ENCODE measurements at places on chromosomes 2 and 18.

DNA sequence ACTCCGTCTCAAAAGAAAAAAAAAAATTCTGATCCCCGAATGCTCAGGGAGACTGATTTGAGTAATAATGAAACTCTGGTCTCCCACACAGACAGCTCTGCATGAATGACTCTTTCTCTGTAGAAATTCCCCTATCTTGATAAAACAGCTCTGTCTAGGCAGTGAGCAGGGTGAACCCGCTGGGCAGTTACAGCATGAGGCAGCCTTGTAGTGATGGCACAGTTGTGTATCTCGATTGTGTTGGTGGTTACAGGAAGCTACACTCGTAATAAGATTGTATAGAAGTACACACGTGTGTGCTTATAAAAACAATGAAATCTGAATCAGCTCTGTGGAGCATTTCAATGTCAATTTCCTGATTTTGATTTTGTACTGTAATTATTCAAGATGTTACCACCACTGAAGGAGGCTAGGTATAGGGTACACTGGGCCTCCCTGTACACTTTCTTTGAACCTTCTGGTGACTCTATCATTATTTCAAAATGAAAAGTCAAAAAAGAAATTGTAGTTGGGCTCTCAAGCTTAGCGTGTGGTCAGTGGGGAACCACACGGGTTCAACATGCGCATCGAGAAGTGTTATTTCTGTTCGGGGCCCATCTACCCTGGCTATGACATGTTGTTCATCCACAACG is 34.9 kb upstream of the ATP8B1 start:
- no peak for DNase-seq

DNA sequence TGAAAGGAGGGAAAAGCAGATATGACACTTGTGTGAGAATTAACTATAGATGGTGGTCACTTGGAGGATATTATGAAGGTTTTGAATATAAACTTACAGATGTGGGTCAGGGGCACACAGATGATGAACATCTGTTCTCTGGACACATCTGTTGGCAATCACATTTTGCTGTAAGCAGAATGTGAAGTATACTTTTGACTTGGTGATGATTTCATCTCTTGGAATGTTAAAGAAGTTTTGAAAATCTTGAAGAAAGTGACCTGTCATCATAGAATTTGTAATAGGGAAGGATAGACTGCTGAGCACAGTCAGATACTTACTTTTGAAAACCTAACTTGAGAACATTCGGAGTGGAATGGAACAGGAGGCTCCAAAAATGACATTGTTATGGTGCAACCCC is 40.2 kb downstream of the PIKFYVE start:
- DNase-seq, result no peak

DNA sequence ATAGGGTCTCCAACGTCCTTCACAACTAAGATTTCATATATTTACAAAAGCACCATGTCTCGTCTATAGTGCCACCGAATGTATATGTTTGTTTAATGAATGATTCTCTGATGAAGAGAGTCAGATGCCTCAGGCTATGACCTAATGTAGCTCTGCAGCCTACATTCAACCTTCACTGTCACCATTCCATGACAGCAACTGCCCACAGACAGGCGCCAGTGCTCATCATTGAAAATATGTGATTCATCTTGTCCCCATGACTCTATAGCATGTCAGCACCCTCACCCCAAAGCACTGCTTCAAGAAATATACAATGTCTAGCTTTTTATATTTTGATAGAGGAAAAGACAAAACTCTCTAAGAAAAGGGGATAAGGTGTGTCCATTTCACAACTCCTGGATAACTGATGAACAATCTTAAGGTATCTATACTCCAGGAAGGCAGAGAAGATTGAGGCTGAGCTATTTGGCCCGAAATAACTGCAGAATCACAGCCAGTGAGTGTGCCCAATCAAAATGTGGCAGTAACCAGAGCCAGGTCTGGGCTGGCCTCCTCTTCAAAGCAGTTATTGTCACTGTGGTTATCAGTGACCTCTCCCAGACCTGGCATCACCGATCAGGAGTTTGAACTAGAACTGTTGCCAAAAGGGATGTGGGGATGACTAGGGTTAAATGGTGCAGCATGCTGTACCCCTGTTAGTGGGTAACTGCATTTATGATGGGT is 246.6 kb downstream of the SETBP1 start:
- no peak for DNase-seq

DNA sequence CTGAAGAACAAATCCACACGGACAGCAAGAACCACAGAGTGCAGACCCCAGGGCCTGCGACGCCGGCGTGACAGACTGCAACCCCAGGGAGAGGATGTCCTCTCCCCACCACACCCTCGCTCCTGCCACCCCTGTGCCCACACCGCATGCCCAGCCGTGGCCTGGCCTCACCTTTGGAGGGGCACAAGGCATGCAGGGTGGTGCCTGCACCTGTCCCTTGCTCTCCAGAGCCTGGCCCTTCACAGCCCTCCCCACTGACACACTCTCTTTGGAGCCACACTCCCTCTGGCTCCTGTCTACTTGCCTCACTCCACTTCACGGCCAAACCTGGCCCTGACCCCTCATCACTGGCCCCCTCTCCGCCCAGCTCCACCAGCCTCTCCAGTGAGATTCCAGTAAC is 9.3 kb downstream of the THAP4 start:
- no peak for DNase-seq

- DNase-seq, result no peak
These were observed 14.0 kb downstream of the UGP2 start for GRCh38 chr2:63855418-63856302.

- DNase-seq, result no peak
These were observed 195.4 kb downstream of the SRBD1 start for GRCh38 chr2:45415534-45416123.

GRCh38 chr2:144683966-144684365 is 164.0 kb upstream of the ZEB2 start:
- no peak for DNase-seq

- DNase-seq, result no peak
These were observed 90.3 kb downstream of the RTP5 start for GRCh38 chr2:241959751-241960269.

GRCh38 chr2:60581433-60582282 is 28.2 kb upstream of the BCL11A start:
- peak; percentile 40 for DNase-seq

DNA sequence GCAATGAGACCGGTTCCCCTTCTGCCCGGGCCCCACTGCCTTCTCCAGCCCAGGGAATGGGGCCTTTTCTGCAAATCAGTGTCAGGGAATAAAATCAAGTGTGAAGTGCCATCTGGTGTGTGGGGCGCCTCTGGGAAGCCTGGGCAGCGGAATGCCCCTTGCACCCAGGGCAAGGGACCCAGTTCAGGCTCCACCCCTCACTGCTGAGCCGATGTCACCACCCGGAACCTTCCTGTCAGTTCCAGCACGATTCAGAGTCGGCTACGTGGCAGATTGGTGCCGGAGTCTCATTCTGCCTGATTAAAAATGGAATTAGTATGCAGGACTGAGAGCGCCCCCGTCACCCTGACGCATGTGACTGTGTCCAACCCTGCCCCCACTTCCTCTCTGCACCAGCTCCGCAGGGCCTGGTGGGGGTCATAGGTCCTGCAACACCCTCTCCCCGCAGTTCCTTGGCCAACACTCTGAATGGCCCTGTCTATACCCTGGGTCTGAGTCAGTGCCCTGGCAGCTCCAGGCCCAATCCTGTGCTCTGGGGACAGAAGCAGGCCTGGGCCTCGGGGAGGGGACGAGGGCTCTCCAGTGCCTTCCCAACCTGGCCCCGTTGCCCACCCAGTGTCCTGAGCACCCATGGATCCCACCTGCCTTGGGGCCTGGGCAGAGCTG is 8.2 kb upstream of the ALPI start:
- no peak for DNase-seq

DNA sequence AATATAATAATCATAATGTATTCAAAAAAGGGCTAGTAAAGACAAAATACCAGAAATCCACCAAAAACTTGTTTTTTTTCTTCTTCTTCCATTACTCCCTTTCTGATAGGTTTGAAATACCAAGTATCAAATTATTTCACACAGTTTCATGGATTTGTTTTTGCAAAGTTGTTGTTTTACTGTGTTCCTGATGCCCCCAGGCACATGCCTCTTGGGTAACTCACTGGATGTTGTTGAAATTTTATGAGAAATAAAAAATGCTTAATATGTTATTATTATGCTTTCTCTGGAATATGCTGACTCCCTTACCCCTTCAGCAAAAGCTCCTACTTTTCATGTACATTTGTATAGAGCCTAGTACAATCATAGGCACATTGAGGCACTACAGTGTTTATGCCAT is 419.6 kb downstream of the NRXN1 start:
- no peak for DNase-seq

- DNase-seq, result no peak
These were observed 25.7 kb upstream of the LNPK start for GRCh38 chr2:176027806-176028205.

DNA sequence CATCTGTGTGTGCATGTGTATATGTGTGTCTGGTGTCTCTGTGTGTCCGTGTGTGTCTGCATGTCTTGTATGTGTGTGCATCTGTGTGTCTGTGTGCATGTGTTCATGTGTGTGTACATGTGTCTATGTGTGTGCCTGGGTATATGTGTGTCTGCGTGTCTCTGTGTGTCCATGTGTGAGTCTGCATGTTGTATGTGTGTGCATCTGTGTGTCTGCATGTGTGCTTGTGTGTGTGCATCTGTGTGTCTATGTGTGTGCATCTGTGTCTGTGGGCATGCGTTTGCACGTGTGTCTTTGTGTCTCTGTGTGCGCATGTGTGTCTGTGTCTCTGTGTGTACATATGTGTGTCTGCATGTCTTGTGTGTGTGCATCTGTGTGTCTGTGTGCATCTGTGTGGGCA is 207.7 kb downstream of the TNS1 start:
- DNase-seq, result no peak

DNA sequence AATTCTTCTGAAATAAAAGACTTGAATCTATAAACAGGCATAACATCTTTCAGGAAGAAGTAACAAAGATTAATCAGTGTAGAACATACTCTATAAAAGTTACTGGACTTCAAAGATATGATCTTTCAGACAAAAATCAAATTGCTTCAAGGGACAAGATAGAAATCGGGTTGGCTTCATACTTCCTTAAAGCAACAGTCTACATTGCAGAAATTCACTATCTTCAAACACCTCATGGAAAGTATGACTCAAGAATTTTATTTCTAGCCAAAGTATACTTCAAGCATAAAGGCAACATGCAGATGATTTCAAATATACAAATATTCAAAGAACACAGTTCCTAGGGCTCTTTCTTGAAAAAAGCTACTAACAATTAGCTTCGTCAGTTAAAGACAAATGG is 240.7 kb downstream of the SRBD1 start:
- no peak for DNase-seq

DNA sequence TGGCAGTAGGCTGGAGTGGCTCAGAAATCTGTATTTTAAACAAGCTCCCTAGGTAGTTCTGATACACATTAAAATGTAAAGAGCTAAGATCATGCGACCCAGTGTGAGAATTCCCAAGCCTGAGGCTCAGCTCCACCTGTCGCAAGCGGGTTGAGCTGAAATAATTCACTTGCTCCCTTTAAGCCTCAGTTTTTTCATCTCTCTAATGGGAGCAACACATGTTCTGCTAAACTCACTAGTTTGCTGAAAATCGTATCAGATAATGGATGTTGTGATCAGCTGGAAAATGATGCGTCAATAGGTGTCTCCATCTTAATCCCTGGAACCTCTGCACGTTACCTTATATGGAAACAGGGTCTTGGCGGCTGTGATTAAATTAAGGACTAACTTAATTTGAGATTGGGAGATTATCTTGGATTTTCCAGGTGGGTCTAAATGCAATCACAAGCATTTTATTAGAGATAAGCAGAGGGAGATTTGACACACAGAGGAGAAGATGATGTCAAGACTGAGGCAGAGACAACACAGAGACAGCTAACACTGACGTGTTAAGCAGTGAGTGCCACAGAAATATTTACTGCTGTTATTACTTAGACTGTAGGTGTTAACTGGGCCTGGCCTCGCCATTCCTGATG is 53.0 kb downstream of the POMC start:
- no peak for DNase-seq

- no peak for DNase-seq
These were observed 69.8 kb downstream of the CDH19 start for GRCh38 chr18:66534110-66534509.

- no peak for DNase-seq
These were observed 28.6 kb downstream of the CRACDL start for GRCh38 chr2:98907385-98907784.

GRCh38 chr18:63175264-63175663 is 144.3 kb downstream of the BCL2 start:
- DNase-seq, result no peak

- DNase-seq, result no peak
These were observed 222.2 kb downstream of the GLI2 start for GRCh38 chr2:120957905-120958304.

- DNase-seq, result no peak
These were observed 182.4 kb downstream of the ALPK2 start for GRCh38 chr18:58446391-58447060.

GRCh38 chr2:109322111-109322510 is 193.1 kb downstream of the SH3RF3 start:
- DNase-seq, result no peak

- no peak for DNase-seq
These were observed 55.1 kb downstream of the AAK1 start for GRCh38 chr2:69588403-69588802.

DNA sequence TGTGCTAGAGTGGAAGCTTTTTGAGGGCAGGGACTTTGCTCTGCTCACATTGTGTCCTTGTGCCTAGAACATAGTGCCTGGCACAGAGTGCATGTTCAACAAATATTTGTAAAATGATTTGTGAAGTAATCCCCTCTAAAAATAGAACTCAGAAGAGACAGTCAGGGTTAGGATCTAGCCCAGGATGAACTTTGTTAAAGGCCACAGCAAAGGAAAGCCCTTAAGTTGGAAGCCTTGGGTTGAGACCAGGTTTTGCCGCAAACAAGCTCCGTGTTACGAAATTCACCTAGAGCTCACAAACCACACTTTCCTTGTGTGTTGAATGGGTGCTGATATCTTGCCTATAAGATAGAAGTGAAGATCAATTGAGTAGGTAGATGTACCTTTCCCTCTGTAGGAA is 84.2 kb downstream of the SETBP1 start:
- no peak for DNase-seq

DNA sequence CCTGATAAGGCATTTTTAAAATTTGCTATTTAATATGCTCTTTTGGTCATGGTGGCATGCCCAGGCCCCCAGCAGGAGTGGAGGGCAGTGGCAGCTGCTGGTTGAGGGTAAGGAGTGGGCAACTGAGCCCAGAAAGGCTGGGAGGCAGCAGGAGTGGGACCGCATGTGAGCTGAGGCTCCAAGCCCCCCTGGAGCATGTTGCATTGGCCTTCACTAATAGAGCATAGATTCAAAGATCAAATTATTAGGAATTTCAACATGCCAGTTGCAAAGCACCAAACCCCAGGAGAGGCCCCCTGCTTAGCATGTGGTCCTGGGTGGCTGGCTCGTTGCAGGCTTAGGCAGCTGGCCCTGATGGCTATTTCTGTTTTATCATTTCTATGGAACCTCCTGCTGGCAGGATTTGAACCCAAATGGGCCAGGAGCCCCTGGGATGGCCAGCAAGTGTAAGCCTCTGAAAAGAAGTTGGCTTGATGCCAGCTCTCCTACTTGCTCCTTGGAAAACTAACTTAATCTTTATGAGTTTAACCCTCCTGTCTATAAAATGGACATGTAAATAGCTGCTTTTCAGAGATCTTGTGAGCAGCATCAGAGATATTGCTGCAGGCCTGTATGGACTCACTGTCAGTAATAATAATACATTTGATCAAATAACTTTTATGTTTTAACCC is 42.1 kb upstream of the TMEM131 start:
- DNase-seq, result no peak

GRCh38 chr2:98952966-98953365 is 16.9 kb upstream of the CRACDL start:
- DNase-seq, result no peak
